CD4-positive, alpha-beta memory T cell (primary cell): ENCODE measurements at places on chromosomes 5 and 9. TPM values are rescaled to one million over a fixed set of nuclear protein-coding genes. Genes with fewer than 3 reads are reported as not detected.

- peak; percentile 64 for DNase-seq
Measured at GRCh38 chr5:150411245-150411979, 1.3 kb downstream of the CD74 start.

DNA sequence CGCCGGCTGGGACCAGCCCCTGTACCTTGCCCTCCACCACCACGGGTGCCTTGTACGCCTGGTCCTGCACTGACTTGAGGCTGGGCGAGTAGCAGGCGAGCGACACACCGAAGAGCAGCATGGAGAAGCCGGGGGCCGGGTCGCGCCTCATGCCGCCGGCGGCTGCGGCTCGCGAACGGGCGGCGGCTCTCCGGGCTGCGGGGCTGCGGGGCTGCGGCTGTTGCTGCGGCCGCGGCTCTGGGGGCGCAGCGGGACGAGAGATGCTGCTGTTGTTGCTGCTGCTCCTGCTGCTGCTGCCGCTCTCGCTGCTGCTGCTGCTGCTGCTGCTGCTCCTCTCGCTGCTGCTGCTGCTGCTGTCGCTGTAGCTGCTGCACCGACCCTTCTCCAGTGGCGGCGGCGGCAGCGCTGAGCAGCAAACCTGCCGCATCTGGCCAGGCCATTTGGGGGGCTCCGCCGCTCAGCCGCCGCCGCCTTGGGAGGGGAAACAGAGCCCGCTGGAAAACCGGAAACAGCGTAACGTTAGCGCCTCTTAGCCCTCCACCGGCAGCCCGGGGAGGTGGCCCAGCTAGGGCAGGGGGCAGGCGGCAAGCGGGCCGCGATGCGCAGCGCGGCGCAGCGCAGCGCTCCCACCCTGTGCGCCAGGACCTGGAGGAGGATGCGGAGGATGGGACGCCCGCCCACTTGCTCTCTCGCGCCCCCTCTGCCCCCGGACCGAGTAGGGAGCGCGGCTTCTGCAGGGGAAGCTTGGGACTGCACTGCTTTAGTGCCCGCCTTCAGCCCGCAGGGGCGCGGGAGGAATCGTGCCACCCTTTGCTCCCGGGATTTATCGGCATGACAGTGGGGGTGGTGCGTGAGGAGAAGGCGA is at the start of gene NRG2:
Gene NRG2 (minus strand): TSS at position 657 of the 865 bp plus-strand sequence.
- DNase-seq, result peak; percentile 39

- no peak for DNase-seq
Measured at GRCh38 chr9:107284636-107285035, 1.6 kb downstream of the RAD23B start.

GRCh38 chr5:87886164-87886563 is 382.5 kb downstream of the TMEM161B start:
- no peak for DNase-seq

- DNase-seq, result no peak
Measured at GRCh38 chr9:124212381-124213050, 45.2 kb upstream of the NEK6 start.

GRCh38 chr5:42250-42649 is 49.7 kb upstream of the PLEKHG4B start:
- no peak for DNase-seq

GRCh38 chr5:79075646-79076426 is 6.3 kb downstream of the BHMT2 start:
- no peak for DNase-seq

DNA sequence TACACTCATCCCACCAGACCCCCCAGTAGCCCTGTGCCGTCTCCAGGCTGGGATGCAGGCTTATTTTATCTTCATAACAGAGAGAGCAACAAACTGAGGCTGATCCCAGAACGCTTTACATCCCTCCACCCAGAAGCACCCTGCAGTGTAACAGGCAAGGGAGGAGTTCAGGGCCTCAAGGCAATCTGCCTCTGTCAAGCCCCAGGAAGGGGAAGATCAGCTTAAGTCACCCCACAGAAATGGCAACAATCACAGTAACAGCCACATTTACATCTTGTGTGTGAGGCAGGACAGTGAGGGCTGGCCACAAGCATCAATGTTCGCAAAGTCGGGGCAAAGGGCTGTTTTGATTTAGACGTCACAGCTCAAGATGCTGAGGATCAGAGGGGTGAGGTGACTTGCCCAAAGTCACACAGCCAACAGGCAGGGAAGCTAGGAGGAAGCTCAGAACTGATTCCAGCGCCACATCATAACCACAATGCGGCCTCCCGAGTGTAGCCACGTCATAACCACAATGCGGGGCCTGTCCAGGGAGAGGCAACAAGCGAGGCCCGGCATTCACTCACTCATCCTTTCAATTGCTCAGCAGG is 14.4 kb downstream of the STK10 start:
- DNase-seq, result peak; percentile 50

DNA sequence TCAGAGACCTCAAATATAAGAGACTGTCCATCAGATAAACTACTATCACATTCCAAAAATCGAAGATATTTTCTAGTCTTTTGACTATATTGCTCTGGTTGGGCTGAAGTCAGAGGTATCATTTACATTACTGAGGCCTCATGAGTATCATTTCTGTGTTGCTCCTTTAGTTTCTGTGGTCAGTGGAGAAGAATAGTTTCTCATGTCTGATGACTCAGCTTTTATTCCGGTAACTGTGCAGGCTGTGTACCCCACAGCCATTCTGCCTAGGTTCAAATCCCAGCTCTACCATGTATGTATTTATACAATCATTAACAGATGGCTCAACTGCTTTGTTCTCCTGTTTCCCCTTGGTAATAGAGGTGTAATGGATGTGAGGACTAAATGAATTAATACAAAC is 179.3 kb downstream of the ALDH1A1 start:
- no peak for DNase-seq

DNA sequence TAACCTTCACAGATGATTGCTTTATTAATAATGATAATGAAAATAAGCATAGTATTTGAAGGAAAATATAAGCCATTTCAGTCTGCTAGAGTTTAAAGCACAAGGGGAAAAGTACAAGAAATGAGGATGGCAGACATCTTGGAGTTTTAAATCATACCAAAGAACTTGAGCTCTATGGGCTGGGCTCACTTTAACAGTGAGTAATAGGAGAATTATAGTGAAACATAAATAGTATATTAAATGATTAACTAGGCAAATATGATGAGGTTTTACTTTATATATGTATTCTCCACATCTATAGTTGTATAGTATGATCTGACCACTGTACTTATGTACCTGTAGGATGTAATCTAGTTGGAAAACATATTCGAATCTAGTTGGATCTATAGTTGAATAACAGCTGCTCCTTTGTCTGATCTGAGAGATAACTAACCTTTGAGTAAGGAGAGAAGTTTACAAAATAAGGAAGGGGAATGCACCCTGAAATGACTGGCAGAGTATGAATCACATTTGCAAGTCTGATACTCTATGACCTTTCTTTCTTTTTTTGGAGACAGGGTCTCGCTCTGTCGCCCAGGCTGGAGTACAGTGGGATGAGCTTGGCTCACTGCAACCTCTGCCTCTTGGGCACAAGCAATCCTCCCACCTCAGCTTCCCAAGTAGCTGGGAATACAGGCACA is 17.6 kb downstream of the MEGF9 start:
- DNase-seq, result no peak

- no peak for DNase-seq
Measured at GRCh38 chr9:99361817-99362216, 139.7 kb downstream of the SEC61B start.

DNA sequence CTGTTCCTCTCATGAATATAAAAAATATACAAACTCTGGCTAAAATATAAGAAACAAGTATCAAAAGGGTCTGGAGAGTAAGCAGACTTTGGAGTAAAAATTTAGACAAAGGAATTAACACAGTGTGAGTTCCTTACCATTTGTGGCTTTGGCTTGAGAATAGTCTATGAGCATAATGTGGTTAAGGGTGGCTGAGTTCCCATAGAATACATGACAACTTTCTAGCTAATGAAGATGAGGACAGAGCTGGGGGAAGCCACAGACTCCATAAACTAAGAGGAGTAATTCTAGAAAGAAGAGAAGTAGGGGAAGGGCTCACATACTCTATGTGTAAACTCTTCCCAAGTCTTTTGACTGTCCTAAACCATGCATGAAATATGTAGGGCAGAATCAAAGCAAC is 79.4 kb downstream of the CAAP1 start:
- no peak for DNase-seq

DNA sequence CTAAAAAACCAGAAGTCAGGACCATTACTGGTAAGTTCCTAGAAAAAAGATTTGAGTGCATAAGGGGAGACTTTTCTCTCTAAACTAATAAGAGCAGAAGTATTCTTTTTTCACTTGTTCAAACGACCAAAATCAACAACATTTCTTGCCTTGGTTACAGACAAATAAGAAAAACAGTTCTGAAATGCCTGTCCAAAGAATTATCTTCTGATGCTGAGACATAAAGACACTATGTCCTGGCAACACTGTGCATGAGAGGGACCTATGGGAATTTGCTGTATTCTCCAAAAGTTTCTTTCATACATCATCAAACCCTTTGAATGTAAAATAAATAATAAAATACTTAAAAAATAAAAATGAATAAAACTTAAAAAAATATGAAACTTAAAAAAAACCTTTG is 50.4 kb downstream of the ZNF474 start:
- no peak for DNase-seq

- DNase-seq, result no peak
Measured at GRCh38 chr5:146041180-146041789, 64.1 kb downstream of the PLAC8L1 start.

- DNase-seq, result no peak
Measured at GRCh38 chr9:7676609-7677156, 122.9 kb downstream of the DMAC1 start.

GRCh38 chr5:136135536-136135935 is 2.9 kb downstream of the SMAD5 start:
- no peak for DNase-seq

DNA sequence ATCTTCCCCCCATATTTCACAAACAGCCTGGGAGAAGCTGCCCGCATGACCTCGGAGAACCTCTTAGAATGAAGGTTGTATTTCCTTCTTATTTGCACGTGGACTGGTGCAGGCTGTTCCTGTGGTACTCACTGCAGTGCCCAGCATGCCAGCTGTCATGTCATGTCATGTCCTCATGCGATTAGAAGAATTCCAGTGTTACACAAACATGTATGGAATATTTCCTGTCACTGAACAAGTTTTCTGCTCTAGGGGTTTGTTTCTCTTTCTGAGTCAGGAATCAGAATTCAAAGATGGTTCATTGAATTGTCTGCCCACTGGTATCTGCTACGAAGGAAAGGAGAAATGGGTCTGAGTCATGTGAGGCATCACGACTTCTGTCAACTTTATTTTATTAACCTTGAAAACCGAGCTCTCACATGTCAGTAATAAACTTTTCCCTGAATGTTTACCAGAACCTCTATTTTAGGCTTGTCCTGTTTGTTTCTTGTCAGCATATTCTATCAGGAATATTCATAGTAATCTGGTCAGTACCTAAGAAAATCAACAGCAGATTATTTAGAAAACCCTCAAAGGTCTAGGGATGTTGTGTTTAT is 415.6 kb downstream of the GADD45G start:
- DNase-seq, result no peak

DNA sequence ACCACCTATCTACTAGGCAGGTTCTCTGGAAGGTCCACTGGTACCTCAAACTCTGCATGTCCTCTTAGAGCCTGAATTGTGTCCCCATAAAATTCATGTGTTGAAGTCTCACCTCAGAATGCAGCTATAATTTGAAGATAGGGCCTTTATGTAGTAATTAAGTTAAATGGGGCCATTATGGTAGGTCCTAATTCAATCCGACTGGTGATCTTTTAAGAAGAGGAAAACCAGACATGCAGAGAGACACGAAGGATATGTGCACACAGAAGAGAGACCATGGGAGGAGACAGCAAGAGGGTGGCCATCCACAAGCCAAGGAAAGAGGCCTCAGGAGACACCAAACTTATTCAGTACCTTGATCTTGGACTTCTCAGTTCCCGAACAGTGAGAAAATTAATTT is 345.4 kb downstream of the ENC1 start:
- no peak for DNase-seq

DNA sequence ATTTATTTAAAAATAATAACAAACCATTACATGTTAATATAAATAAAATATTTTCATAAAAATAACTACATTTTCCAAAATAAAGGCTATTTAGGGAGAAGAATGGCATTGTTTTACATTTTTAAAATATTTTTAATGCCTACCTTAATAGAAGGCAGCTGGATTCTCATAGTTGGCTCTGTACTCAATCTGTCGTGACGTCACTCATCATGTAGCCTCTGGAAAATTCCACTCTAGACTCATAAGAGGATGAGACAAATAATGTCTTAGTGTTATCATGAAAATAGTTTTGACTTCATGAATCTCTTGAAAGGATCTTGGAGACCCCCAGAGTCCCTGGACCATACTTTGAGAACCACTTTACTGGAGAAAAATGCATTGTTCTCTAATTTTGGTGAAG is 93.1 kb downstream of the NXNL2 start:
- DNase-seq, result no peak

GRCh38 chr5:178398901-178399700 is 166.5 kb upstream of the PHYKPL start:
- DNase-seq, result no peak

Gene LOX
- total RNA-seq, result not detected

Gene PRPF4
- total RNA-seq, result 23.2 TPM

Gene ELAVL2
- total RNA-seq, result not detected

Gene ROR2
- 0.17 TPM for total RNA-seq

Gene ZNF608
- not detected for total RNA-seq

Gene PLGRKT
- total RNA-seq, result 21.7 TPM

Gene RABEPK
- 13.5 TPM for total RNA-seq

Gene AIF1L
- total RNA-seq, result 0.15 TPM

Gene CARTPT
- not detected for total RNA-seq

Gene MTREX
- total RNA-seq, result 73.3 TPM

Gene CD274
- 23.0 TPM for total RNA-seq

Gene DOCK8
- total RNA-seq, result 315 TPM

Gene DBH
- 0.08 TPM for total RNA-seq

Gene KIF4B
- not detected for total RNA-seq
